ENCODE measurements at places on chromosomes 4 and X.

GRCh38 chr4:5018603-5019002 is 655 bp downstream of the CYTL1 start:
- no peak for DNase-seq

DNA sequence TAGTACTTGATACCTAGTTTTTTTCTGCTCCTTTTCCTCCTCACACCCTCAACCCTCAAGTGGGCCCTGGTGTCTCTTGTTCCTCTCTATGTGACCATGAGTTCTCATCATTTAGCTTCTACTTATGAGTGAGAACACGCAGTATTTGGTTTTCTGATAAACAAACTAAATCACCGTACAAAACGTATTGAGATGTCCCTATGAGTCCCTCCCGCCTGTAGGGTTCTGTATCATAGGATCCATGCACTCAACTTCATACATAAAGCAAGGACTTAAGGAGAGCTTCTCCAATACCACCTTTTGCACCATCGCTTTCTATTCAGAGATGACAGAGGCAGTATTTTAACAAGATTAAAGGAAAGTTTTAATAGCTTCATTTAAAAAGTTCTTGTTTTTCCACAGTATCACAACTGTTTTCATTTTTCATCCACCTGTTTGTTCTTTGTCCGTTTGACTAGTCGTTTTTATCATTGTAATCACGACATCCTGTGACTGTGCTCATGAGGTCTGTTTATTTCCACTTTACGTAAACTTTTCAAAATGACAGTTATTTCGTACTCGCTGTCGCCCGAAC is 457 bp upstream of the RAB9A start:
- no peak for DNase-seq

DNA sequence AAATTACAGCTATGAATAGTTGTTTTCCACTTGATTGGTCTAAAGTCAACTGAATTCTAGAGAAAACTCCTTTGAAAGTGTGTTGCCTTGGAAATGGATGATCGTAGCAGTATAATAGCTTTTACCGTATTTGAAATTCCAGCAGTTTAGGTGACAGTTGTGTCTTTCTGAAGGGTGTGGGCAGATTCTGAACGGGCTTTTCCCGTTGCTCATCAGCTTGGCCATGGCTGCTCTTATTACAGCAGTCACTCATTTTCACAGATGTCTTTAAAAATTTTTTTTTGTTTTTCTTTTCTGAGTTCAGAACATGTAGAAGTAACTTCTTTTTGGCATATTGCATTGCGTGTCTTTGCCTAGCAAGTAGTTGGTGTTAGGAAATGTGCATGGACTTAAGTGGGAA is 69.6 kb upstream of the SLC4A4 start:
- DNase-seq = no peak

GRCh38 chr4:7390906-7391636 is 43.7 kb downstream of the PSAPL1 start:
- DNase-seq = no peak

GRCh38 chrX:134460862-134461220 is 876 bp downstream of the HPRT1 start:
- DNase-seq = no peak

- DNase-seq = no peak
Measured at GRCh38 chr4:87823724-87824123, 9.0 kb upstream of the MEPE start.

DNA sequence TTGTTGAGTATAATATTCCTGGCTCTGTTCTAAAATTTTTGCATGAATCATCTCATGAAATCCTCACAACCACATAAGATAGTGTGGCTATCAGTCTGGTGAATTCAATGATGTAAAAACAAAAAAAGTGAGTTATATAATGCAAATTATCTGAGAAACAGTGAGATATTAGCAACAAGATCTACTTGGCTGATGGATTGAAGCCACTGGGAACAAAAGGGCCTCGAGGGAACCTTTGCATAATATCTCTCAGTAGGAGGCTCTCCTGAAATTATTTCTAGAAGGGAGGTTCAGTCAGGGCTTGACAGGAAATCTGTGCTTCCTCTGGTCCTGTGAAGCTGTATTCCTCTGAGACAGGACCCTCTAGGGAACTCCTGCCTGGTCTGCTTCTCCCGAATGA is 30.1 kb upstream of the NUP54 start:
- DNase-seq = no peak

DNA sequence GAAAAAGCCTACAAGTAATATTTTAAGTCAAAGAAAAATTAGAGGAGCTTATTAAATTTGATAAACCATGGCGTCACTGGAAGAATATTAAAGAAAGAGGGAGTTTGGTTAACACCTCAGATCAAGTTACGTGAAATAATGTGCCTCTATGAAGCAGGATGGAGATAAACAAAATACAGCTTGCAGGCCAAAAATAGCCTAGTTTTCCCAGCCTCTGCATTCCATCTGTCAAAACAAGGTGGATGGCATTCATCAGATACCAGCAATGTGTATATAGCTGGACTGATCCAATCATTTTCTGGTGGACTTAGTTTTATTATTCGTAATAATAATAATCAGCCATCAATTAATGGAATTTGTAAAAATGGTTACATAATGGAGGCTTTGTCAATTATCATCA is 230.7 kb downstream of the NR3C2 start:
- DNase-seq = no peak

DNA sequence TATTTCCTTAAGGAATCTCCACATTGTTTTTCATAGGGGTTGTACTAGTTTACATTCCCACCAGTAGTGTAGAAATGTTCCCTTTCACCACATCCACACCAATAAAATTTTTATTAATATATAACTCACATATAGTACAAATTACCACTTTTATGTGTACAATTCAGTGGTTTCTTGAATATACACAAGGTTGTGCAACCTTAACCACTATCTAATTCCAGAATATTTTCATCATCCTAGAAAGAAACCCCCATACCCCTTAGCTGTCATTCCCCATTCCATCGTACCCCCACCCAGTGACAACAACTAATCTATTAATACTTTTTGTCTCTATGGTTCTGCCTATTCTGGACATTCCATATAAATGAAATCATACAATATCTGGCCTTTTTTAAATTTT is 108.3 kb upstream of the USP9X start:
- DNase-seq = no peak

- no peak for DNase-seq
Measured at GRCh38 chr4:3286335-3287175, 6.3 kb upstream of the RGS12 start.

DNA sequence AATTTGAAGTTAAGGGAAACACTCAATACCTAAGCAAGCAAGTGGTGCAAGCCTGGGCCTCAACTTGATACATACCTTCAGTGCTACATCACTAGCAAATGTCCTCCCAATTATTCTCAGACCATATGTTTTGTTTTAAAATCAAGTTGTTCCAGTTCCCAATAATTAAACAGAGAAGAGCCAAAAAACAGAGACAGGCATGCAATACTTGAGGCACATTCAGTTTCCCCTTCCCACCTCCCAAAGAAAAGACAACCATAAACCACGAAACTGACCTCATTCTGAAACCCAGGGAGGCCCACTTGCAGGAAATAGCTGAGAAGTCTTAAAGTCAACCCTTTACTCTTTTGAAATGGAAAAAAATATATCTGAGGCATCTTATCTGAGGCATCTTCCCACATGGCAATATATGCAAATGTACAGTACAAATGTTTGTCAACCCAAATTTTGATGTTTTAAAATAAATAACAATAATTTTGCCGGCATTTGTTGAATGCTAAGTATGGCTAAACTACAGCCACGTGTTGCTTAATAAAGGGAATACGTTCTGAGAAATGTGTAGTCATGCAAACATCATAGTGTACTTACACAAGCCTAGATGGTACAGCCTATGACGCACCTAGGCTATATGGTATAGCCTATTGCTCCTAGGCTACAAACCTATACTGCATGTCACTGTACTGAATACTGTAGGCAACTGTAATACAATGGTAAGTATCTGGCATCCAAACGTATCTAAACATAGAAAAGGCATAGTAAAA is 147.5 kb downstream of the TSPAN5 start:
- no peak for DNase-seq

- DNase-seq = no peak
Measured at GRCh38 chr4:74638001-74638400, 156.3 kb downstream of the BTC start.

DNA sequence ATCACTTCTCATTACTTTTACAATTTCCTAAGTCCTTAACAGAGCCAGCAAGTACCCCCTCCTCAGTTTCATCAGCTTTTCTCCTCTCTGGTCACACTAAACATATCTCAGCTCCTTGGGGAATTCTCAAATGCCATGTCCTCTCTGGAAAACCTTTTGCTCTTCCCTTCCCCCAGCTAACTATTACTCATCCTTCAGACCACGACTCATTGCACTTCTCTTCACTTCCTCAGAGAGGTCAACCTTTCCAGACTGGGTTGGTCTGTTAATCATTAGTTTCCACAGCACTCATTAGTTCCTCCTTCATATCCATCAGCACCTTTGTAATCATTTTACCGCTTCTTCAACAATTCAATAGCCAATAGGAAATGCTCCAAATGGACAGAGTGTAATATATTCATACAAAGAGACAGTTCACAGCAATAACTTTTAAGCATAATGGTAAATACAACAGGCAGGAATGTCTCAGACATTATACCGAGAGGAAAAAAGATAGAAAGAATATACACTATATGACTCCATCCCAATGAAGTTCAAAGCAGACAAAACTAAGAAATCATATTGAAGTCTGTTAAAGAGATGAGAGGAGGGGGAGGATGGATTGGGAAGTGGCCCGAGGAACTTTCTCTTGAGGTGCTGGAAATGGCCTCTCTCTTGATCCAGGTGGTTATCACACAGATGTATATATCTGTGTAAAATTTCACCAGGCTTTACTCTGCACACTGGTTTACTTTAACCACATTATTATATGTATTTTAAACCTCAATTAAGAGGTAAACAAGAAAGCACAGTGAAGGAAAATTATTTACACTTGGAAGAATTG is 39.6 kb downstream of the DDX60L start:
- no peak for DNase-seq

DNA sequence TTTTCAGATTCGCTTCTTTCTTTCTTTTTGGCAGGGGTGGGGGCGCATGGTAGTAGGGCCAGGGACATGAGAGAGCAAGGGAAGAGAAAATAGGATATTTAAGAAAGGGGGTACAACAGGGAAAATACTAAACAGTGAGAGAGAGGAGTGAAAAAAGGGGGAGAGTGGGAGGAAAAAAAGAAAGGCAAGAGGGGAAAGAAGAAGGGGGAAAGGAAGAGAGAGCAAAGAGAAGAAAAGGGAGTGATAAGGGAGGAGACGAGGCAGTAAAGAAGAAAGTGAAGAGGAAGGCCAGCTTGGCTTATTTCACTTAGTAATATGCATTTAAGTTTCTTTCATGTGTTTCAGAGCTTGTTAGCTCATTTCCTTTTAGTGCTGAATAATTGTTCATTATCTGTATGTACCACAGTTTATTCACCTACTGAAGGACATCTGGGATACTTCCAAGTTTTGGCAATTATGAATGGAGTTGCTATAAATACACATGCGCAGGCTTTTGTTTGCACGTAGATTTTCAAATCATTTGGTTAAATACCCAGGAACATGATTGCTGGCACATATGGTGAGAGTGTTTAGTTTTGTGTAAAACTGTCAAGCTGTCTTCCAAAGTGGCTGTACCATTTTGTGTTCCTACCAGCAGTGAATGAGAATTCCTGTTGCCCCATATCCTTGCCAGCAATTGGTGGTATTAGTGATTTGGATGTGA is 37.3 kb downstream of the CASP6 start:
- DNase-seq = no peak

Data from activated CD4-positive, alpha-beta T cell treated with anti-CD3 and anti-CD28 coated beads for 24 hours (primary cell).